CD4-positive, alpha-beta T cell treated with Interleukin-10 for 1 hour (primary cell): ENCODE measurements at places on chromosomes 3 and 15.
A peak's percentile ranks its signal among the peaks of the same experiment; 100 is the strongest.

DNA sequence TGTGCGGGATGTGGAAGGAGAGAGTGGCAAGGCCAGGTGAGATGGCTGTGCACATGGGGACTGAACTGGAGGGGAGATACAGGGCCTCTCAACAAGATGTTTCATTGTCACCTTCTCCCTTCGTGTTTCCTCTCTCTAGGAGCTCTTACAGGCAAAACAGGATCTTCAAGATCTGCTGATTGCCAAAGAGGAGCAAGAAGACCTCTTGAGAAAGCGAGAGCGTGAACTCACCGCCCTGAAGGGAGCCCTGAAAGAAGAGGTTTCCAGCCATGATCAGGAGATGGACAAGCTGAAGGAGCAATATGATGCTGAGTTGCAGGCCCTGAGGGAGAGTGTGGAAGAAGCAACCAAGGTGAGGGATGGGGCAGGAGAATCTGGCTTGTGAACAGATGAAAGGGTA, 85.2 kb downstream of the CGNL1 start:
- no peak for DNase-seq

GRCh38 chr3:183587336-183587735, 31.8 kb upstream of the KLHL6 start:
- peak; percentile 12 for DNase-seq

DNA sequence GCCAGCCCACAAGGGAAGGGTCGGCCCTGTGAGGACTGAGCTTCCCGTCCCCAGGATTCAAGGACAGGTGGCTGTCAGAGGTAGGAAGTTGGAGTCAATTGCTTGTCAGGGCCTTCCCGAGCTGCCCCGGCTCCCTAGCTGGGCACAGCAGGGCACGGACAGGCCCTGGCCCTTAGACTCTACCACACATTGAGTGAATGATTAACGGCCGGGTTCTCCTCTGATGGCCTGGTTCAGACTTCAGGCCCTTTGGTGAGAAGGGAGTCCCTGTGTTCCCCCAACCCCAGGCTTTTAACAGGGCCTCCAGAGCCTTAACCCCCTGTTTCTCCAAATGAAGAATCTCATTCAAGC, 16.4 kb upstream of the FGD5 start:
- no peak for DNase-seq

DNA sequence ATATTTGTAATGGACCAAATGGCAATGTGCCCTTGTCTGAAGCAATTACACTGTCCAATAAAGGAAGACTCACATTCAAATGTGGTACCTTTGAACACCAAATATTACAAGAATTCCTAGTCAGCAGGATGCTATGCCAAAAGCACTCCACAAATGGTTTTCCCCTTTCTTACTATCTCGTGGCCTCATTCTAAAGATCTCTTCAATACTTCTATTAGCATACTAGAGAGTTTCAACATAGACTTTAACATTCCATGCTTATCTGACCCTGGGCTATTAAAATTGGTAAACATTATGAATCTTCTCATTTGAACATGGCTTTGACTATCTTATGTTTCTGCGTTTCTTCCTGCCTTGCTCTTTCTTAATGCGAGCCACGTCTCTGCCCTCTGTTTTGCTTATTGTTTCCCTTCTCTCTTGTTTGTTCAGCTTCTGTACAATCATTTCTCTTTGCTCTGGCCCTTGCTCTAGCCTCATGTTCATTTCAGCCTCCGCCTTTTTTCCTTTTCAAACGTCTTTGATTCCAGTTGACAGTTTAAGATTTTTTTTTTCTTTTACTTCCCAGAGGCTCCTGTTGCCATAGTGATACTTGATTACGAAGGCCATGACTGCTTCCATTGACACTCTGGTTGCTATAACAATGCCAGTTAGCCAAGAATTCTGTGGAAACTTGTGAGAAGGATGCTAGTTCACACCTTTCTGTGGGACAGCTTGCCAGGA, 49.5 kb upstream of the SLC9A9 start:
- no peak for DNase-seq

DNA sequence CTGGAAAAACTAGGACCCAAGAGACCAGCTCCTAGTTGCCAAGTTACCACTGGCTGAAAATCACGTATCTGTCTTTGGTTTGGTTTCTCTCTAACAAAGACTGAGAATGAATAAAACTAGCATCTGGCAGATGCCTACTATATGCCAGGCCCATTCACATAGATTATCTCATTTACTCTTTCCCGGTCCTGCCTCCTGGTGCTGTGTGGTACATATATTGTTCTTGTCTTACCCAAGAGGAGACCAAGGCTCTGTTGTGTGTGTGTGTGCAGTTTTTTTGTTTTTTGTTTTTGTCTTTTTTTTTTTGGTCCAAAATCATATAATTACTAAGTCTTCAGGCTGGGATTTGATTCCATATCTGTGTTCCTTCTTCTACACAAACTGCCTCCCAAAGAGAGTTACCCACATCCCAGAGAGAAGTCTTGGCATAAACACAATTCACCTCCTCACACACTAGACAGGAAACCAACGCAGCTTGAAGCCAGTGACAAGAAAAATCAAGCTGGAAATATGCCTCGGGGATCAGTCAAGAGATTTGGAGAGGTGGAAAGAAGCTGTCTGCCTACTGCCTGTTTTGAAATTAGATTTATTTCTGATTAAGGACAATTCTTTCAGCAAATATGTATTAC, 891 bp downstream of the AHSG start:
- no peak for DNase-seq

DNA sequence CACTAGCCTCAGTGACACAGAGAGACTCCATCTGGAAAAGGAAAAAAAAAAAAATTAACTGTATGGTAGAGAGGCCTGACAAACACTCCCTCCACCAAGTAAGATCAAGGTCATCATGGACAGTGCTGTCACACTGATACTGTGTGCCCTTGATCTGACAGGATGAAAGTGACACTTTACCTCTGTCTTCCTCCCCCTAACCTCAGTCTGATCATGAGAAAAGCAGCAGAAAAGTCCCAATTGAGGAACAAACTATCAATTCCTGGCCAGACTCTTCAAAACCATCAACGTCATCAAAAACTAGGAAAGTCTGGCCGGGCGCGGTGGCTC, 26.7 kb downstream of the PGPEP1L start:
- DNase-seq: no peak

DNA sequence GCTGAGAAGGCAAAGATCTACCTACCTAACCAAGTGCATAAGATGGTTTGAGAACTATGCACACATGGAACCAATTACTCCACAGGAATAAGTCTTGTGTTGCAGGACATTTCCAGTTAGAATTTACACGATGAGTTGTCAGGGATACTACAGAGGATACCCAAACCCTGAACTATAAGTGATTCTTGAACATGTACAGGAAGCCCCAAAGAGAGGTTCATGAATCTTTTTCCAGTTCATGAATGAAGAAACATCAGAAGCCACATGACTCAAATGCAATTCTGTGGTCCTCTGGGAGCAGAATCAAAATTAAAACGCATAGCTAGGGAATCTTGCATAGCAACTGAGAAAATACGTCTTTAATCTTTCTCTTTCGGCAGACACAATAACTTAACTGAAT, 114.1 kb upstream of the LMCD1 start:
- no peak for DNase-seq

DNA sequence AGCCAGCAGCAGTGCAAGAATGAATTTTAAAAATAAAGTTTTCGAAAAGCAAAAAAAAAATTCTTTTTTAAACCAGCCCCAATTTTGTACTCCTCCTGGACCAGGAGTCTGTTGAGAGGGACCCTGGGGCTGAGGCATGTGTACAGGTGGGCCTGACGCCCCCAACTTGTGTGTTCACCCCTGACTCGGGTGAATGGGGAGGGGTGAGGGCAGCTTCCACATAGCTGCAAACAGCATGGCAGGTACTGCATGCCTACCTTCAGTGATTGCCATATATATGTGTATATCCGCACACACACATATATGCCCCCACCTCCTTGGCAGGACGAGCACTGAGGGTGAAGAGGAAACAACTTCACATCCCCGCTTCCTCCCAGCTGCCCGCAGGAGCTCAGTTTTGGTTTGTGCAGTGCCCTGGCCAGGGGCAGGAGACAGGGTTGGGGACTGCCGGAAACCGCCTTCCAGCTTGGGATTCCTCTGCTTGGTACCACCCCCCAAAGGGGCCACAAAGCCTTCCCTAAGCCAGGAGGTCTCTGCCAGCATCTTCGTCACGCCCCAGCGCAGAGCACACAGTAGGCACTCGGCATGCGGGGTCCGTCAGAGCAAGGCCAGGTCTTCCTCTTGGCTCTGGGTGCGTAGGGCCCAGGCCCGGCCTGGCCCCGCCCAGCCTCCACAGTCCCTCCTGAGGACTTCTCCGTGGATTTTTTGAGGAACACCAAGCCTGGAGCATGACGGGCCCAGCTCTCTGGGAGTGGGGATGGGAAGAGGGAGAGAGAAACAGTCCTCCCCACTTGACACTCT, 61.8 kb upstream of the RPL32 start:
- no peak for DNase-seq

DNA sequence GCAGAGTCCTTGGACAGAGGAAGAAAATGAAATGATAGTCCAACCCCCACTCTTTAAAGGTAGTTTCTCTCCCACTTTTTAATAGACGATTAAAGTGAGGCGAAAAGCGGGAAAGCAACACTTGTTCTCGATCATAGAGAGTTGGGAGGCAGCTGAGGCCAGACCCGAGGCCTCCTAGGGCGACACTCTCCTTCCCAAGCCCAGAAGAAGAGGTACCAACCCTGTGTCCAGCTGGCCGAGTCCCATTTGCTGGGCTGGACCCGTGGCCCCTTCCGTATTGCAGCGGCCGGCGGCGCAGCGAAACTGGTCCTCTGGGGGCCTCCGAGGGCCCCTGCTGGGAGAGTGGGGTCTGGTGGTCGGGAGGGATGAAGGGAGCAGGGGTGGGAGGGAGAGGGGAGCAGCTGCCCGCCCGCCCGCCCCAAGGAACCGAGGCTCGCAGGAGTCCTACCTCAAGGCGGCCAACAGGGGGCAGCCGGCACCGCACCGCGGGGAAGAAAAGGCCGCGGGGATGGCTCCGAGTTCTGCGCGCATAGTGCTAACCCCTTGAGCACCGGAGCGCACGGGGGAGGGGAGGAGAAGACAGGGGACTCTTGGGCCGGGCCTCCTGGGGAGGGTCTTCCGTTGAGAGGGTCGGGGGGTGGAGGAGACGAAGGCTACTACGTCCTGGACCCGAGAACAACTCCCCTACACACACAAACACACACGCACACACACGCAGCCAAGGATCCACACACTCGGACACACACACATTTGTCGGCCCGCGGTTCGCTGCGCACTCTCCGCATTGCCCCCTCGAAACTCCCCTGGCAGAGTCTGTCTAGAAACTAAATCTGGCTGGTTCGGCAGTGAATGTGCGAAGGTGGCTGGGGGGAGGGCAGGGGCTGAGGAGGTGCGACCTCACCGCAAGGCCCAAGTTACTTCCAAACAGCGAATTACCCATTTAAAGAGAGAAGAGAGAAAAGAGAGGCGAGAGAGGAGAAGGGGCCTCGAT, 2.0 kb downstream of the WNT5A start:
- DNase-seq: no peak

DNA sequence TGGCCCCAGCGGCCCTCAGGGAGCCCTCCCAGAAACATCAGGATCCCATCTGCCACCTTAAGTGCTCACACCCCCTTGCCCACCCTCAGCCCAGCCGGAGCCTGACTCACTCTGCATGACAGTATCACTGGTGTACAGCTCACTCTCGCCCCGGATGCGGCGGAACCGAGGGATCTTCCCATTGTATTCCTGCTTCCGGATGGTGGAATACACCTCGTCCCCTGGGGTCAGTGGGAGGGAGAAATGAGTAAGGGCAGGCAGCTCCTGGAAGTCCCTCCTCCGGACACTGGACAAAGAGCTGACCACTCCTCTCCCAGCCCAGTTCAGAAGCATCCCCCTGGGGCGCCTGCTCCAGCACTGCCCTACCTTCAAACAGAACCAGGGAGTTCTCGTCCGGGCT, 16.5 kb downstream of the SEMA7A start:
- no peak for DNase-seq

DNA sequence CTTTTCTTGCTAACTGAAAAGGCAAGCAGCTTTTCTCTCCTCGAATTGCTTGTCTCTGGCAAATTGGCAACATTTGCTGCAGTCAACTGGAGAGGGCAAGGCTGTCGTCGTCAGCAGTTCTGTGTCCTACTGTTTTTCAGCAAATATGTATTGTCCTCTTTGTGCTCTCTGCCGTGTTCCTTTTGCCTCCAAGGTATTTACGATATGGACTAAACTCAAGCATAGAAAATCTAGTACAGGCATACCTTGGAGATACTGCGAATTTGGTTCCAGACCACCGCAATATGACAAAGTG, 558 bp upstream of the SLC30A4 start:
- no peak for DNase-seq

DNA sequence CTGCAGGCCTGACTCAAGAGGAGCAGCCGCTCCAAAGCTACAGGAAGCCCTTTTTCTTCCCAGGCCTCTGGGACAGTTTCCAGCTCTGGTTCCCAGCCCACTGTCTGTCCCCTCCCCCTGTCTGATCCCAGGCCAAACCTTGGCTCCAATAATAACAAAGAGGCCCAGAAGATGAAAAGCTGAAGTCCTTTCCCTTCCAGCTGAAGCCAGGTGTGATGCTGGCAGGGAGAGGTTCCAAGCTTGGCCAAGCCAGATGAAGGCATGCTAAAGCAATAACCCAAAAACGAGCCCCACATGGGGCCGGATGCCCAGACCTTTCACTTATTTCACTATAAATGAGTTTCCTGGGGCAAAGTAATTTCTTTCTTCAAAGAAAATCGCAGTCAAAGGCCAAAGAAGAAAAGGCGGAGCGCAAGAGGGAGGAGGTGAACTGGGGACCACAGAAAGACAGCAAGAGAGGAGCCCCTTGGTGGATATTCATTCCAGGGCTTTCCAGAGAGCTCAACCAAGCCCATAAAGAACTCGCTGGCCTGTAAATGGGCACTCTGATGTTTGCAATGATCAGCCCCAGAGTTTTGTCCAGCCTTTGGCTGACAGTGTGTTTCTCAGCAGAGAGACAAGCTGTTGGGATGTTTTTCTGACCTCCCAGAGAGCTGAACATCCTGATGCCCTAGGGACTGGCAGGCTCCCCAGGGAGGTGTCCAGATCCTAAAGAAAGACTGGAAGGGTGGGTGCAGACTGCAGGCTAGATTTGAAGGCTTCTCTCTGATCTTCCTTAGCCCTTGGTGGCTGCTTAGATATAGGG, 157.6 kb downstream of the UACA start:
- no peak for DNase-seq

DNA sequence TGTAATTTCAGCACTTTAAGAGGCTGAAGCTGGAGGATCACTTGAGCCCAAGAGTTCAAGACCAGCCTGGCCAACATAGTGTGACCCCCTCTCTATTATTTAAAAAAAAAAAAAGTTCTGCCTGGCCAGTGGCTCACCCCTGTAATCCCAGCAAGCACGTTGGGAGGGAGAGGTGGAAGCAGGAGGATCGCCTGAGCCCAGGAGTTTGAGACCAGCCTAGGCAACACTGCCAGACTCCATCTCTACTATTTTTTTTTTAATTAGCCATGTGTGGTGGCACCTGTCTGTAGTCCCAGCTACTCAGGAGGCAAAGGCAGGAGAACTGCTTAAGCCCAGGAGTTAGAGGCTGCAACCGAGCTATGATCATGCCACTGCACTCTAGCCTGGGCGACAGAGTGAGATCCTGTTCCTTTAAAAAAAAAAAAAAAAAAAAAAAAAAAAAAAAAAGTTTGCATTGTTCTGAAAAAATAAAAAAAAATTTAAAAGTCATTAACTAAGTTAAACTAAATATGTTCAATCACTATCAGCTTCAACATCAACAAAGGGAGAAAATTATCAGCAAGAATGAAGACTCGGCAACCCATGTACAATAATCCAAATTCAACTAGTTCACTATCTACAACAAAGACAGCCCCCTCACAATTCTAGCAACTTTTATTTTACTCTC, 1.9 kb downstream of the RAF1 start:
- DNase-seq: no peak

- no peak for DNase-seq
Observed at GRCh38 chr3:114442246-114442645, 148.4 kb downstream of the TIGIT start.

- no peak for DNase-seq
Observed at GRCh38 chr3:193620057-193620456, 27.0 kb downstream of the OPA1 start.
